Ascending aorta (tissue), 2 donors: ENCODE measurements at places on chromosomes 13 and 19. TPM values are rescaled to one million over a fixed set of nuclear protein-coding genes. Genes with fewer than 3 reads are reported as not detected.

DNA sequence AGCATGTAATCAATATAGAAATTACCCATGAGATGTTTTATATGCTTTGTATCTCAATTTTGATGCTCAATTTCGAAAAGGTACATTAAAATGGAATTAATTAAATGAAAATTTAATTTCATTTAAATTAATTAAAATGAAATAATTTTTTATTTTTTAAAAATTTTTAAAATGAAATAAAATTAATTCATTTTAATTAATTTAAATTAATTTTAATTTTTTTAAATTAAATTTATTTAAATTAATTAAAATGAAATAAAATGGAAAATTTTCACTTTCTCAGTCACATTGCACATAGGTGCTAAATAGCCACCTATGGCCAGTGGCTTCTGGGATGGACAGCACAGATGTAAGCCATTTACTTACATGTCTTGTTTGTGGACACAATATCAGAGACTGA lies 4.2 kb upstream of the SULT2B1 start:
- DNase-seq, result no peak
- no peak overlapping the region for H3K4me3 ChIP-seq
- H3K4me1 ChIP-seq, result no peaks in the 10 kb centered on the region
- H3K27me3 ChIP-seq, result no peaks in the 10 kb centered on the region
- no peaks in the 10 kb centered on the region for H3K36me3 ChIP-seq

GRCh38 chr19:15223649-15224361 lies 8.4 kb downstream of the EPHX3 start:
- H3K36me3 ChIP-seq, result no peaks in the 10 kb centered on the region
- H3K4me1 ChIP-seq, result peaks cover 6% of the 10 kb centered on the region
- DNase-seq, result no peak
- no peaks in the 10 kb centered on the region for H3K27me3 ChIP-seq
- H3K4me3 ChIP-seq, result peak overlapping the region; percentile 64

ATP1A3 gene
- 1.1 TPM for total RNA-seq

WDR87 gene
- not detected for total RNA-seq

DNA sequence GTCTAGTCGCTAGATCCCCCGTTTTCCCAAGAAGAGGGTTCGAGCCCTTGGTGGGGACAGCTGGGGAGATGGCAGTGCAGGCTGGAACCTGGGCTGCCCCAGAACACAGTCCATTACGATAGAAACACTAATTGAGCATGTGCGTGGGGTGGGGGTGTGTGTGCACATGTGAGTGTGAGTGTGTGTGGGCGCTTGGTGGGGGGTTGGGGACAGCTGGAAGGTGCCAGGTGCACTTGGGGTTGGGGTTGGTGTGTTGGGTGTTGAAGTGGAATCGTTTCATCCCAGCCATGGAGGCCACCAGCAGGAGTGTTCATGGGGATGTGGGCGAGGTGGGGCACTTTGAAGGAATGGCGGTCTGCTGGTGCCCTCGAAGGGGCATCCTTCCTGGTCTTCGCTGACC lies 18.1 kb upstream of the NPAS1 start:
- DNase-seq, result no peak
- no peaks in the 10 kb centered on the region for H3K27me3 ChIP-seq
- peaks cover 32% of the 10 kb centered on the region for H3K36me3 ChIP-seq
- peaks cover 2% of the 10 kb centered on the region for H3K4me1 ChIP-seq

TM9SF2 gene
- total RNA-seq, result 56.8 TPM

- no peaks in the 10 kb centered on the region for H3K27me3 ChIP-seq
- H3K4me1 ChIP-seq, result peaks cover 29% of the 10 kb centered on the region
- no peak overlapping the region for H3K4me3 ChIP-seq
- H3K27ac ChIP-seq, result no peak overlapping the region
- no peaks in the 10 kb centered on the region for H3K36me3 ChIP-seq
These were observed 23.9 kb downstream of the GATAD2A start for GRCh38 chr19:19429361-19429760.

DNA sequence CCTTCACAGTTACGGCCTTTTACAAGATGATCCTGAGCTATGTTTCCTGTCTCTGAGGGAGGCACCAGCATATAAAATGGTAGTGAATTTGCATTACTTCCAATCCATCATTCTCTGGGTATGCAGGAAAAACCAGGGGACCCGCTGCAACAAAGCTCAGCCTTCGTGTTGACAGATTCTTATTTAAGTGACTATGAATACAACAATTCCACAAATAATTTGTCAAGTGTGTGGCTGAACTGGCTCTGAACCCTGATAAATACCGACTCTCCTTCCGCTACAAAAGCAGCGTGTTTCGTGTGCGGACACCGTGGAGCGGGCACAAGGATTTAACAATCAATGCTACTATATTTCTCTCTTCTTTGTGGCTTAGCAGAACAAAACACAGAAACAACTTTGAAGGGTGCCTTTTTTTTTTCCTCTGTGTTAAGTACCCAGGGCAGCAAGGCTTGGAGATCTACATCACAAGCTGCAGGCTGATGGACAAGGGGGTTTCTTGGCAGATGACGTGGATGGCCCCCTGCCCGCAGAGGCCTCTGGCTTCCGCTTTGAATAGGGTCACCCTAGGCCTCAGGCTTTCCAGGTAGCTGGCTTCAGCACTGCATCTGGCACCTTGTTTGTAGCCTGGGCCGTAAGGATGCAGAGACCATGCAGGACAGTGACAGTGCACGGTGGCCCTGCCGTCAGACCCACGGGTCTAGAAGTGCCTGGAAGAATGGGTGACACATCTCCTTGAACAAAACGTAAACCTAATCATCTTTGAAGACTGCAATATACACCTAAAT lies 280.5 kb upstream of the TSHZ3 start:
- H3K4me3 ChIP-seq, result no peak overlapping the region
- no peaks in the 10 kb centered on the region for H3K27me3 ChIP-seq
- H3K36me3 ChIP-seq, result no peaks in the 10 kb centered on the region
- H3K27ac ChIP-seq, result no peak overlapping the region
- no peaks in the 10 kb centered on the region for H3K4me1 ChIP-seq

ZNF563 gene
- not detected for total RNA-seq

PRTN3 gene
- not detected for total RNA-seq
